ENCODE measurements at places on chromosomes 7 and 10.

- DNase-seq, result peak; percentile 80
Observed at GRCh38 chr7:114086537-114086913, 167.7 kb upstream of the PPP1R3A start.

DNA sequence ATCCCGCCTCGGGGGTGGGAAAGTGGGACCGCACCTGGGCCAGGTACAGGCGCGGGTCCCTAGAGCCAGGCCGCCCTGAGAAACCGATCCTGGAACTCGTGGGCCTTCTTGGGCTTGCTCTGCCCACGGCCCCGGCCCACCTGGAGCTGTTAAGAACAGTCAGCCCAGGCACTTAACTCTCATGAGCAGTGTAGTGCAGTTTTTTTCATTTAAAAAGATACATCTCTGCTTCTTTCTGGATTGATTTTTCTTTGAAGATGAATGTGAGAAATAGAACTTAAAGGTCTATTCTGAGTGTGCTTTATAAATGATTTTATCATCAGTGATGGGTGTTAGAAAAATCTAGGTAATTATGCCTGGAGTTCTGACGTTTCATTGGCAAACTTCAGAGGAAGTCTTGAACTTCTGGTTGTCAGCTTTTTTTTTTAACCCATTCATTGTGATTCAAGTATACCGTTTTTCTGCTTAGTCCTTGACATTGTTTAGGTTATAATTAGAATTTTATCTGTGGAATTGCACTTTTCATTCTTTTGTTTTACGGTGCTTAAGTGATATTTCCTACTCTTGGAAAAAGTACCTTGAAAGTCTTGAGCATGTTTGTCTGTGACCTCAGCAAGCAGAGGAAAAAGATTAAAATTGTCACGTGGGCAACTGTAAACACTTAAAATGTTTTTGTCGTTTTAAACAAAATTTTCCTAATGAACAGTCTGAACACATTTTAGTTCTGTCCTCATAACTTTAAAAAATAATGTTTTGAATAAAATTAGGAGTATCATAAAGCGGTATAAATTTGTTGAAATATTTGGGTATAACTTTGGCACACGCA lies 906 bp downstream of the CDK1 start:
- DNase-seq, result peak; percentile 31

DNA sequence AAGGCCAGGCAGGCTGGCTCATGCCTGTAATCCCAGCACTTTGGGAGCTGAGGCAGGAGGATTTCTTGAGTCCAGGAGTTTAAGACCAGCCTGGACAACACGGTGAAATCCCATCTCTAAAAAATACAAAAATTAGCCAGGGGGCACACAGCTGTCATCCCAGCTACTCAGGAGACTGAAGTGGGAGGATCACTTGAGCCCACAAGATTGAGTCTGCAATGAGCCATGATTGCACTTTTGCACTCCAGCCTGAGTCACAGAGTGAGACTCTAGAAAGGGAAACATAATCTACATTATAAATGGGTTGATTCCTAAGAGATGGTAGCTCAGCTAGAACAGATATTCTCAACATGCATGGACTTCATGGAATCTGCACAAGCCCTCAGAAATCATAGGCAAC lies 6.3 kb upstream of the LIPF start:
- DNase-seq, result no peak

DNA sequence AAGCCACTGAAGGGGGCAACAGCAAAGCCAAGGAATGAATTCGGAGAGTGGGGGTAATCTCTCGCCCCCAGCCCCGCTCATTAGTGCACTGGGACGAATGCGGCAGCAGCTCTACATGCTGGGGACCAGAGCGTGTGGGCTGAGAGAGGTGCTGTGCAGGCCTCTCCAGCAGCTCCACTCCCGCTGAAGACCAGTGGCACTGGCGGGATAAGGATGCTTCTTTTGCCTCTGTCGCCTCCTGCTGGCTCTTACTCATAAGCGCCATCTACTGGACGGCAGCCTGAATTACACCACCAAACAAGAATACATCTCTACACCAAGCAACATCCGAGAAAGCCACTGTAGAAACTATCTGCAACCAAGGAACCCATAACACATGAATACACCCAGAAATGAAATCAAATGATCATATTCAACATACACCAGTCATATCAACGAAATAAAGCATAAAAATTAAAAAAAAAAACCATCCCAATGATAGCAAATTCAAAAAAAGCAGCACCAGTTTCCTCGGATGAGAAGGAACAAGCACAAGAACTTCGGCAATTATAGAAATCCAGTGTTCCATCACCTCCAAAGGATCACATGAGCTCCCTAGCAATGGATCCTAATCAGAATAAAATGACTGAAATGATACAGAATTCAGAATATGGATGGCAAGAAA lies 79.0 kb upstream of the TMEM168 start:
- peak; percentile 82 for DNase-seq

- DNase-seq, result peak; percentile 16
Observed at GRCh38 chr7:67438198-67438882, 441.7 kb downstream of the TYW1 start.

DNA sequence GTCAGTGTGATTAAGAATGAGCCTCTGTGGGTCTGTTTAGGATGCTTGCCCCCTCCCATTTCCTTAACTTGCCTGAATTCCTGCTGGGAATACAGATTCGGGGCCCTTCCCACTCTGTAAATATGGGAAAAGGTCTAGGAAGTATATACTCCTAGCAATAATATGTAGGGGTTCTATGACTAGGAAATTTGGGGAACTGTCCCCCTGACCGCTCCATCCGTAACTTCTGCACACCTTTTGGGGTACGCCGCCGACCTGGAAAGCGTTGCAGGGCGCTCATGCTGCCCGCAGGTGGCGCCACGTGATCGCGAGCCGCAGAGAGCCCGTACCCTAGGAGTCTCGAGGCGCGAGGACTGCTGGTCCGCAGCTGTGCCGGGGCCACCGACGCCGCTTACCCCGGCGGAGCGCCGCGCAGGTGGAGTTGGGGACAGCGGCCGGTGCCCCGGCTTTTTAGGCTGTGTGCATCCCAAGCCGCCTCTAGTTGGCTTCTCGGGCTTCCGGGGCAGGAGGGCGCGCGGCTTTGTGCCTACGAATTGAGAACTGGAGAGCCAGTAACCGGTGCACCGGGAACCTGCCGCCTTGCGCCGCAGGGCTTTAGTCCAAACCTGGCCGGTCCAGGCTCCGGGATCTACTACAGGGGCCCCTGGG lies 656 bp upstream of the CNNM2 start:
- DNase-seq, result peak; percentile 91

DNA sequence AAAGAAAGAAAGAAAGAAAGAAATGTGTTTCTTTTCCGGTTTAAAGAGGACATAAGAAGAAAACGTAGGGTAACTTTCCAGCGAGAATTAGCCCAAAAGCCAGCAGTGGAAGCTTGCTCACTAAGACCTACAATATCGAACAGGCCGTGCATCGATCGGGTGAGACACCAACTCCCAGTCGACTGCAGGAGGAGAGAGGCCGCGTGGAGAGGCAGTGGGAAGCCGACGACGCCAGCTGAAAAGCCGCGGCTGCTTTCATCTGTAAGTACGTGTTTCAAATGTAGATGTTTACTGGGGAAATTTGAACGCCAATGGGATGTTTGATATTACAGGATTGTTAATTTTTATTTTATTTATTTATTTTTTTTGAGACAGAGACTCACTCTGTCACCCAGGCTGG lies 28.6 kb upstream of the GIMAP8 start:
- DNase-seq, result no peak

DNA sequence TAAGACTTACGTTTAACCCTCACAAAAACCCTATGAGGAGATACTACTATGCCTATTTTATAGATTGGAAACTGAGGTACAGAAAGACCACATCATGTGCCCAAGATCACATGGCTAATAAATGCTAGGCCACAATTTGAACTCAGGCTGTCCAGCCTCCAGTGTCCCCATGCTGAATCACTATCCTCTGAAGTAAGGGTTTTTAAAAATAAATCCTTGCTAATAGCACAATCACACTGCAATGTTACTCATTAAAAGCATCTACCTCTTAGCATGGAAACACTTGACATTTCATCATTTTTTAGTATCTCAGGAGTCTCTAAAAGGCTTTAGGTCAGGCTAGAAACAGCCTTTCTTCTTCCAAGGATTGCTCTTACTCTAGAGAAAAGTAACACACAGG lies 50.0 kb upstream of the PPP1R3C start:
- no peak for DNase-seq

- no peak for DNase-seq
Observed at GRCh38 chr7:100446040-100446439, 9.7 kb upstream of the PPP1R35 start.

GRCh38 chr10:101612872-101613271 lies 24.8 kb downstream of the DPCD start:
- DNase-seq, result no peak

- peak; percentile 16 for DNase-seq
Observed at GRCh38 chr10:119653209-119653608, 2.0 kb downstream of the BAG3 start.

DNA sequence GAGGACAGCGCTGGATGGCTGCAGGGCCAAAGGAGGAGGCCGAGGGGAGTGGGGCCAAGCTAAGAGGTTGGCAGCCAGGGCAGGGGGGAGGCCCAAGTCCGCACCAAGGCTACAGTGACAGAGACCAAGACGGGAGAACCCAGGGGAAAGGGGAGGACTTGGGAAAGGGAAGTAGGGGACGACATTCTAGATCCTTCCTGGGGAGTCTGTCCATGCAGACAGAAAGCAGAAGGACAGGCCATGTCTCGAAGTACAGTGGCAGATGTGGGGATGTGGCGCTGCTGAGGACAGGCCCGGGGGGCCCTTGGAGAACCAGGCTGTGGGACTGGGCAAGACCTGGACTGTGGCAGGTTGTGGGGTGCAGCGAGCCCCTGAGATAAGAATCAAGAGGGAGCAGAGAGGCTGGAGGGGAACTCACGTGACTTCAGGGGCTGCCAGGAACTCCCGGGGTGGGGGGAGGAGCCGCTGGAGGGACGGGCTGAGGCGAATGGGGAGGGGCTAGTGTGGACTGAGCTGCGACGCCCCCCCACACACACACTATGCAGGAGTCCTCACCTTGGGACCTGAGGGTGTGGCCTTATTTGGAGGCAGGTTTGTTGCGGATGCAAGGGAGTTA lies 68.5 kb upstream of the TNRC18 start:
- DNase-seq, result no peak

DNA sequence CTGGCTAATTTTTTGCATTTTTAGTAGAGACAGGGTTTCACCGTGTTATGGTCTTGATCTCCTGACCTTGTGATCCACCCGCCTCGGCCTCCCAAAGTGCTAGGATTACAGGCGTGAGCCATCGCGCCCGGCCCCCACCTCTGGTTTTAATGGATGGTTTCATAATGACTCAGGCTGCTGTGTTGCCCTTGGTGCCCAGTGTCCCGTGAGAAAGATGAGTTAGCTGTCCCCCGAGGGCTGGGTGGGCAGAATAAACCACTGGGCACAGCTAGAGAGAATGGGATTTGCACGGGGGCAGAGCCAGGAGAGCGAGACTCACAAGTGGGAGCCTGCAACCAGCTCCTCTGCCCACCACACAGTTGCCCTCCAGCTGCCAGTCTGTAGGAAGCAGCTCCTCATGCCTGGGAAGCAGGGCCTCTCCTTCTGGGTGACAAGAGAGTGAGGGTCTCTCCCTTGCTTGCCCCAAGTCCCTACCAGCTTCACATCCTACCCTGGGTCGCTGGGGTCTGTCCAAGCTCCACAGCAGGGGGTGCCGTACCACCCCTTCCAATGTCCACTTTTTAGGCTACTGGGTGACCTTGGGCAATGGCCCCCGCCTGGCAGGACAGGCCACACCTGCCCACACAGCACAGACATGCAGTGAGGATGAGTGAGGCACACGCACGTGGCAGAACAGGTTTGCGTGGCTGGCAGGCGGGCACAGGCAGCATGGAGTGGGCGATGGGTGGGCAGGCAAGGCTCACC lies 16.1 kb upstream of the NDST2 start:
- no peak for DNase-seq

DNA sequence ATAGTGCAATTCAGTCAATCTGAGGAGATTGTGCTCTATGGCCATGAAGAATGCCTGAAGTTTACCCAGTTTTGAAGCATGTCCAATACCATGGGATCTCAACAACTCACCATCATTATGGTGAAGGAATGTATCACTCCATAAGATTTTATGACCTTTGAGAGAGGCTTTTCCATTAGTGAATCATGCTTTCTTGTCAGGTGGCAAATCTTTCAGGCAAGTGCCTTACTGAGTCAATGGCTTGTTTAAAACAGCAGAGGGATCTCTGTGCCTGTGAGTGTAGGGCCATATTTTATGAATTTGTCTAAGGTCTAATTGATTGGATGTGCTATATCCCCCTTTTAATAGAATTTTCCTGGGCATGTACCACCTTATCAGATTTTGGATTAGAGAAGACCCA lies 131.5 kb downstream of the CCDC7 start:
- DNase-seq, result no peak

DNA sequence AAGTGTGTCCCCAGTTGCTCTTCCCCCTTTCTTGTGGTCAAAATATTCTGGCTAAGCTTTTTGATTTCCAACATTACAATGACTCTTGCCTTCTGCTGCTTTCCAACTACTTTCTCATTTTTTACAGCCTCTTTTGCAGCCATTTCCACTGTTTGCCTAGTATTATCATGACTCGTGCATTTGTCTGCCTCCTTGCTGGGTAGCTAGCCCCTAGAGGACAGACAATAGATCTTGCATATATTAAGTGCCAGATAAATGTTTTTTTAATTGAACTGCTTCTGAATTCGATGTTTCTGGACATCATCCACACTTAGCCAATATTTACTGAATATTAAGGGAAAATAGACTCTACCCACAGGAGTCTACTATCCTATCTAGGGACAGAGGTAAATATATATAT lies 124.5 kb downstream of the POU6F2 start:
- peak; percentile 38 for DNase-seq

GRCh38 chr10:125568156-125568555 lies 114.8 kb downstream of the TEX36 start:
- no peak for DNase-seq

DNA sequence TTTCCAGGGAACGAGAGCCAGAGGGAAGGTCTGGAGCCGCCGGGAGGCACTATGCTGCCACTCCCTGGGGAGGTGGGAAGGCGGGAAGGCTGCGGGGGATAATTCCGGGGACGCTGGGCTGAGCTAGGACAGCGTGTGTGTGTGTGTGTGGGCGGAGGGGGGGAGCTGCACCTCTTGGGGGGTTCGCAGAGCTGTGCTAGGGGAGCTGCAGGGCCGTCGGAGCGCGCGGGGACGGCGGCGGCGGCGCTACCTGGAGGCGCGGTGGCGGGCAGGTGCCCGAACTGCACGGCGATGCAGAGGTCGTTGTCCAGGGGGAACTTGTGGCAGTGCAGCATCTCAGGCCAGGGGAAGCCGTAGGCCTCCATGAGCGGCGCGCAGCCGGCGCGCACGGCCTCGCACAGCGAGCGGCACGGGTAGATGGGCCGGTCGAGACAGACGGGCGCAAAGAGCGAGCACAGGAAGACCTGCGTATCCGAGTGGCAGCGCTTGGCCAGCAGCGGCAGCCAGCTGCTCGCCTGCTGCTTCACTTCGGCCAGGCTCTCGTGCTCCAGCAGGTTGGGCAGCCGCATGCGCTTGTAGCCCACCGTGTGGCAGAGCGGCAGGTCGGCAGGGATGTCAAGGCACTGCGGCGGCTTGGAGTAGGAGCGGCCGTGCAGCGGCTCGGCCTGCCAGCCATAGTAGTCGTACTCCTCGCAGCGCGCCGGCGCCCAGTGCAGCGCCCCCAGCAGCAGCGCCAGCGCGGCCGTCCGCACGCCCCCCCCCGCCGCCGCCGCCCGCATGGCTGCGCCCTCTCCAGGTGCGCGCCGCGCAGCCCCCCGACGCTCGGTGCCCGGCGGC lies 526 bp downstream of the SFRP5 start:
- peak; percentile 79 for DNase-seq

Measured in DMS53 (cell line).